ENCODE measurements at places on chromosomes 5 and 9.
A peak's percentile ranks its signal among the peaks of the same experiment; 100 is the strongest.

DNA sequence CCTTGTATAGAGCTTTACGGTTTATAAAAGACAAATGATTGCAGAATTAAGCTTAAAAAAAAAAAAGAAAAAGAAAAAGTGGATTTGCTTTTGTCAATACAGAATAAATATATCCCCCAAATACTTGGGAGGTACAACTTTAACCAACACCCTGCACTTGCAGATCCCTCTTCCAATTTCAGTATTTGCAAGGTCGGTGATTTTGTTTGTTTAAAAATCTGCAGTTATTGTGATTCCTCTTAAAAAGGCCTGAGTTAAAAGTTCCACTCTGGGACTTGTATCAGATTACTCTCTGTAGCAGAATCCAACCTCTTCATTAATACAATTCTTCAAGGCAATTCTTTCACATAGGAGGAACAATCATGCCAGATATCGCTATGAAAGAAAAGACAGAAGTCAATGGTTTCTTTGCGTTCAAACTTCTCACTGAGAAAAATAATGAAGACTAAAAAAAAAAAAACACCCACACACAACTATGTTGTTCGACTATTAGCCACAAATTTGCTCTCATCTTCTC lies 400.9 kb downstream of the EBF1 start:
- no peak for DNase-seq

DNA sequence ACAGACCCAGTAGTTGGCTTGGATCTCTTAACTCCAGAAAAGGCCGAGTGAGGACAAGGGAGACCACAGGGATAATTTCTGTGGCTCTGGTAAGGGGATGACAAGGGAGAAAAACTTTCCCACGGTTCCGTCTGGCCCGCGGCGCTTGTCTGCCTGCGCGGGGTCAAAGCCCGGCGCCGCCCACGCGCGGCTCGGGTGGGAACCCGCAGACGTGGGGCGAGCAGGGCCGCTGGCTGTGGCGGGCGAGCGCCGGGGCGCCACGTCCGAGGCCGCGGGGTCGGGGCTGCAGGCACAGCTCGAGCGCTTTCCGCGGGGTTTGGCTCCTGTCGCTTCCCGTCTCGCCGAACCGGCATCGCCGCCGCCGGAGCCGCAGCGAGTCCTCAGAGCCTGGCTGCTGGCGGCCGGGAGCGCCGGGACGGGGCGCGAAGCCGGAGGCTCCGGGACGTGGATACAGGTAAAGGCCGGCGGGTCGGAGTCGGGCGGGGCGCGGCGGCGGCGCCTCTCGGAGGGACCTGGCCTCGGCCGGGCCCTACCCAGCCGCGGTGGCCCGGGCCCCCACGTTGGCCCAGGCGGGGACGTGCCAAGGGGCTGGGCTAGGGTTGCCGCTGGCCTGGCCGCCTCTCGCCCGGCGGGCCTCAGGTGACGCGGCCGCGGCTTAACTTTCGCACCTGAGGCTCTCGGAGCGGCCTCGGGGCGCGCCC lies at the start of gene RNF180:
TSS of gene RNF180 (plus strand) at position 344 of the 701 bp plus-strand sequence. CDS start 34,965 bp downstream, outside the sequence.
- peak; percentile 35 for DNase-seq

- DNase-seq, result no peak
Observed at GRCh38 chr5:59267033-59267432, 626.5 kb downstream of the PDE4D start.

GRCh38 chr5:87069974-87070608 lies 197.6 kb upstream of the RASA1 start:
- DNase-seq, result no peak

DNA sequence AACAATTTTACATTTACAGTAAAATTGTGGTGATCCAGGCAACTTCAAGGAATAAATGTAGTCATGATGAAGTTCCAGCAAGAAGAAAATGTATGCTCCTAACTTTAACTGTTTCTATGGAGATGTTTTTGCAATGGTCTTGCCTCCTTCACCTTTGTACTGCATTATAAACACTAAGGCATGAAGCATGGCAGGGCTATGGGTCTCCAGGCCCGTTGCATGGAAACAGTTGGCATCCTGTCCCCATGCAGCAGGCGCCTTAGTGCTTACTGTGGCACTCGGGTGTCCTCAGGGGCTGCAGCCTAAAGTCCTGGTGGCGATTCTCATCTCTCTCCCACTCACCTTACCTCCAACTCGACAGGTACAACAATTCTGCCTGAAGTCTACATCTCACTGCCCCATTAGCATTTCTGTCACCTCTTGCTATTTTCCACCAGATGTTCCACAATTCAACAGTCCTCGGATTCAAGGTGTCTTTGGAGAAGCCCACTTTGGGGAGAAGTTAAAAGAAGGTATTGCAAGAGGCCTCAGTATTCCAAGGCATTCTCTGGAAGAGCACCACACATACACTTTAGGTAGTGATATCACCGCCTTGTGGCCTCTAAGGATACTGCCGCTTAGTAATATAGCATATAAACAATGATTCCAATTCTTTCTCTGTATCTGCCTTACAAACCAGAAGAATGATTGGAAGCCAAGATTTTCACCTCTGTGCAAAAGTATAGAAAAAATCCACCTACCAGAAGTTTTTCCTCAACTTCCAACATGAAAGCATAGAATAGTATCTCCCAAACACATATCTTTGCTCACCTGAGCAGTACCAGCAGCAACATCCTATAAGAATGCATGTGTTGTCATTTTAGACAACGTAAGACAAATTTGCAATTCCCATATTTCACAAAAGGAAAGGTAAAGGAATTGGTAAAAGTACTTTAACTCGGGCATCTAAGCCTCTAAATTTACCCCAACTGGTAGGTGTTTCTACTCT lies 5.1 kb downstream of the LIFR start:
- DNase-seq, result peak; percentile 33

DNA sequence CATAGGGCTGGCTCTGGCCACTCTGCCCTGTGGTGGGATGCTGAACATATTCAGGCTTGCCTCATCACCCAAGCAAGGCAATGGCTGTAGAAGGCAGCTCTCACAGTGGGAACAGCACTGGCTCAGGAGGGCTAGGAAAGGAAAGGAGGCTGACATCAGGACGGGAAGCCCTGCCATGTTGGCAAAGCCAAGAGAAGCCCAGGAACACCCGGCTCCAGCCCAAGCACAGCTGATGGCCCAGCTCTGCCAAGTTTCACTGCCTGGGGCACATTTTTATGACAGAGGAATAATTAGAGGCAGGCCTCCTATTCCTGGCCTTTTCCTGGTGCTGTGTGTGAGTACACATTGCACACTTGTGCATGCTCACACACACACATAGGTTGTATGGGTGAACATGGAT lies 163.6 kb upstream of the SMIM23 start:
- DNase-seq, result no peak

DNA sequence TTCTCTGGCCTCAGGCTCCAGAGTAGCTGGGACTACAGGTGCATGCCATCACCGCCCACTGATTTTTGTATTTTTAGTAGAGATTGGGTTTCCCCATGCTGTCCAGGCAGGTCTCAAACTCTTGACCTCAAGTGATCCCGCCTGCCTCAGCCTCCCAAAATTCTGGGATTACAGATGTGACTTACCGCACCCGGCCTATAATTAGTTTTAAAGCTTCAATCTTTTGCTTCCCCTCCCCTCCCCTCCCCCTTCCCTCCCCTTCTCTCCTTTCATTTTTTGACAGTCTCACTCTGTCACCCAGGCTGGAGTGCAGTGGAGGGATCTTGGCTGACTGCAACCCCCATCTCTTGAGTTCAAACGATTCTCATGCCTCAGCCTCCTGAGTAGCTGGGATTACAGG lies 433.3 kb upstream of the EDIL3 start:
- no peak for DNase-seq

- no peak for DNase-seq
Observed at GRCh38 chr5:157271740-157272271, 5.9 kb downstream of the CYFIP2 start.

DNA sequence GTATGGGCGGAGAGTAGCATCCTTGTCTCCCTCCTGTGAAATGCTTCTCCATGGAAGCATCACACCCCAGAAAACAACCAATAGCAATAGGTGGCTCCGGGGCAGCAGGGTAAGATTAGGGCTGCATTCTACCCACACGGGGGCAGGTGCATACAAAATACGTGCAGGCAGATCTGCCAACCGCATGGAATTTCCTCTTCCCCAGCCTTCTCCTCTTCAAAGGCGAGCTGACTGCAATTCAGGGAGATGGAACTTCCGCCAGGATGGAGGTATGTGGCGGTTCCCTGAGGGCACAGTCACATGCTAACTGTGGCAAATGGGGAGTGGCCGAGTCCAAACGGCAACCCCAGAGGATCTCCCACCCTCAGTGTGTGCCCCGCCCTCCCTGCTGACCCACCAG lies 81.5 kb downstream of the LMNB1 start:
- DNase-seq, result no peak

DNA sequence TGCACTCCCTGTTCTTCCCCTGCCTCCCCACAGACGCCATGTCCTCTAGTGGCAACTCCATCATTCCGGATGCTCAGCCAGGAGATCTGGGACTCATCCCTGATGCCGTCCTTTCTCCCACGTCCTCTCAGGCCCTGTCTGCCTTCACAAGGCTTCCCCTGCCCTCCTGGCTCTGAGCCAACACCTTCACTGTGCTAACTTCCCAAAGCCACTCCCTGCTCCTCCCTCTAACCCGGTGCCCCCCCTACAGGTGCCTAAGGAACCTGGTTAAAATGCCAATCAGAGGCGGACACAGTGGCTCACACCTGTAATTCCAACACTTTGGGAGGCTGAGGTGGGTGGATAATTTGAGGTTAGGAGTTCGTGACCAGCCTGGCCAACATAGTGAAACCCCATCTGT lies 67.6 kb downstream of the LMX1B start:
- no peak for DNase-seq

DNA sequence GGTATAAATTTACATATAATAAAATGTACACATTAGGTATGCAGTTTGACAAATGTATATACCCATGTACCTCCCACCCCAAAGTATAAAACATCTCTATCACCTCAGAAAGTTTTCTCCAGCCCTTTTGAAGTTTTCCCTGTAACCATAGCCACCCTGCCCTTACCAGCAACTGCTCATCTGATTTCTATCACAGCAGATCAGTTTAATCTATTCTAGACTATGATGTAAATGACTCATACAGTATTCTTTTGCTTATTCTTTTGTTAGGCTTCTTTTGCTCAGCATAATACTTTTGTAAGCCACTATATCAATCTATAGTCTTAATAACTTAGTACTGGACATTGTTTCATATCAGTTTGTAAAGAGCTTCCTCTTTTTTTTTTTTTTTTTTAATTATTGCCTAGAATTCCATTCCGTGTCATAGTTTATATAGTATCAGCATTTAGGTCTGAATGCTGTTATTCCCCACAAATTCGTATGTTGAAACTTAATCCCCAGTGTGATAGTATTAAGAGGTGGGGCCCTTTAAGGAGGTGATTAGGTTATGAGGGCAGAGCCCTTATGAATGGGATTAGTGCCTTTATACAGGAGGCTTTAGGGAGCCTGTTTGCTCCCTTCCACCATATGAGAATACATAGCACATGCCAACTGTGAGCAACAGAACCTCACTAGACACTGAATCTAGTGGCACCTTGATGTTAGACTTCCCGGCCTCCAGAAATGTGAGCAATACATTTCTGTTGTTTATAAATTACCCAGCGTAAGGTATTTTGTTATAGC lies 20.3 kb downstream of the MELK start:
- no peak for DNase-seq

GRCh38 chr5:72814104-72814503 lies 2.4 kb upstream of the TNPO1 start:
- DNase-seq, result no peak

- DNase-seq, result no peak
Observed at GRCh38 chr9:90555351-90556057, 87.1 kb downstream of the DIRAS2 start.

DNA sequence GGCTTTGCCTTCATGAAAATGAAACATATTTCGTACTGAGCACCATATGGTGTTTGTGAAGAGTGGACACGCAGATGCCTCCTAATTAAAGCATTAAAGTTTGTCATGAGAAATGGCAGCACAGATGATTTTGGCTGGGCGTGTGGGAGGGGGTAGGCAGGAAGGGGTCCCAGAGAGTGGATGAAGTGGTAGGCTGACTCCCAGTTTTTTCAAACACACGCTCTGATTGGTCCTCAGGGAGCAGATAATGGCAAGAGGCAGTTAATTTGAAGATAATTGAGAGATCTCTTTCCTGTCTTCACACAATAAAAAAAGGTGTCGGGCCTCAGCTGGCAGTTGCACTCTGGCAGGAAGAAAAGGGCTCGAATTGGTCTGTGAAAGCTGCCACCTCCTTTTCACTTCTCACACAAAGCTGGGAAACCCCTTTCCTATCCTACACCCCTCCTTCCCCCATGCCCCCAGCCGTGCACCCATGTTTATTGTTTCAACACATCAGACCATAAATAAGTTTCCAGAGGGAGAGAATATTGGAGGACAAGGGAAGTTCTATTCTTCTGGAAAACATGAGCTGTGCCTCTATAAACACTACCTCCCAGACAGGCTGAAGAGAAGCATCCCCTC lies 429.6 kb downstream of the ARHGEF28 start:
- no peak for DNase-seq

GRCh38 chr9:83920469-83920926 lies 734 bp downstream of the KIF27 start:
- peak; percentile 14 for DNase-seq

DNA sequence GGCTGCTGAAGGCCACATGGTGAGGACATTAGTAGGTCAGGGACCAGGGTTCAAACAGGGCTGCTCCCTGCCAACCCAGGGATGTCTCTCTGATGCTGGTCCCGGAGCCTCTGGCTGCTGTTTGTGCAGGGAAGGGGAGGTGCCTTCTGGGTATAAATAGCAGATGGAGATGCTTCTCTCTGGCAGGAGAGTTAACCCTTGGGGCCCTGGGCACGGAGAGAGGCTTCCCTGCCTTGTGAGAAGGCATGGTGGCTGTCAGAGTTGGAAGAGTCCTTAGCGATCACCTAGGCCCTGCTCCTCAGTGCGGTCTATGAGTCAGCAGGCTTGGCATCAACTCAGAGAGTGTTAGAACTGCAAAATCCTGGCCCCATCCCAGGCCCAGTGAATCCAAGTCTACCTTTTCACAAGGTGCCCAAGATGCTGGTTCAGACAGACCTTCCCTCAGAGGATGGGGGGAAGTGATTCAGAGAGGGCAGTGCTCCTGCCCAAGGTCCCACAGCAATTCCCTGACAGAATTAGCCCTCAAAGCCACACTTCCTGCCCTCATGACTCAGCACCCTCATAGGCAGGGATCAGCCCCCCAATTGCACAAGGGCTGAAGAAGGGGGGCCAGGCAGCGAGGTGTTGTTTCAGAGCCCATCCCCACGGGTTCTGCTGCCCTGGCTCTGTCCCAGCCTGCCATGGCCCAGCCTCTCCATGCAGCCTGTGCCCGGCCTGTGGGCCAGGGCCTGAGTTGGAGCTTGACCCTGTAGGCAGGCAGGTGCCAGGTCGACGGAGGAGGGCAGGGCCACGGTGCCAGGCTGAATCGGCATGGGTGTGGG lies 25.6 kb downstream of the CAMK2A start:
- no peak for DNase-seq

- no peak for DNase-seq
Observed at GRCh38 chr9:85971731-85972130, 30.8 kb downstream of the NAA35 start.

DNA sequence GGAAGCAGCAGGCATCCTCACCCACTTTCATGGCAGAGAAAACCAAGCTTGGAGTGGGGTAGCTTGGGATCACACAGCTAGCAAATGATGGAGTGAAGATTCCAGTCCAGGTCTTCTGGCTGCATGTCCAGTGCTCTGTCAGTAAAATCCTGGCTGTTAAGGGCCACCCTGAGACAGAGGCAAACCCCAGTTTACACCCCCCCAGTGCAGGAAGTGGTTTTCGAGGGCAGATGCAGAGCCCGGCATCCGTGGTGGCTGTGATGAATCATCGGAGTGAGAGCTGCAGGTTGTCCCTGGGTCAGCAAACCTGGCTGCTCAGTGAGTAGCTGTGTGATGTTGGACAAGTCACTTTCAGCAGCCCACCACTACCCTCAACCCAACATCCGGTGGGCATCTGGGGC lies 115.4 kb downstream of the RGS3 start:
- DNase-seq, result no peak

- no peak for DNase-seq
Observed at GRCh38 chr5:114010362-114010761, 351.5 kb upstream of the KCNN2 start.

Data from NCI-H187 (cell line).